ENCODE measurements at places on chromosomes 4 and X.

GRCh38 chr4:138961129-138961528 lies 54.5 kb upstream of the NOCT start:
- DNase-seq: no peak

GRCh38 chr4:5863461-5864113 lies 29.3 kb downstream of the CRMP1 start:
- DNase-seq: no peak

GRCh38 chr4:86283371-86283770 lies 76.5 kb downstream of the MAPK10 start:
- no peak for DNase-seq

- no peak for DNase-seq
Measured at GRCh38 chr4:94523033-94523580, 71.4 kb downstream of the PDLIM5 start.
